GM03348 (cell line): ENCODE measurements at places on chromosomes 13 and 19.

- DNase-seq: no peak
Measured at GRCh38 chr19:498511-498891, 2.2 kb downstream of the MADCAM1 start.

GRCh38 chr19:49113762-49114629 is at the start of gene LIN7B:
Gene LIN7B, plus strand, starts transcription at chr19:49114370. Its CDS starts 35 bp downstream, at chr19:49114405.
- peak; percentile 94 for DNase-seq

- DNase-seq: no peak
Measured at GRCh38 chr13:45156565-45157361, 36.5 kb downstream of the GTF2F2 start.

DNA sequence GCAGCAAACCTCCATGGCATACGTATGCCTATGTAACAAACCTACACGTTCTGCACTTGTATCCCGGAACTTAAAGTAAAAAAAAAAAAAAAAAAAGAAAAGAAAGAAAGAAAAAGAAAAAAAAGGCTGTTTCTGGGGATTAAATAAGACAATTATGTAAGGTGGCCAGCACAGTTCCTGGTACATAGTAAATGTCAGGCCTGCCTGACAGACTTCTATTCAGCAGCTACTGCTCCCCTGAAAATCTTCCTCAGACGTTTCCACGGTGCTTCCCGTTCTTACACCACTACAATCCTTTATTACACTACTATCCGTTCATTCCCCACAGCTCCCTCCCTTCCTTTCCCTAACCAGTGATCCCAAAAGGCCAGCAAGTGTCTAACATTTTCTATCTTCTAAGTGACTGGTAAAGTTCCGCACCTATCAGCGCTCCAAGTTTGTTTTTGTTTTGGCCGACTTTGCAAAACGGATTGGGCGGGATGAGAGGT is 636 bp upstream of the RB1 start:
- no peak for DNase-seq

GRCh38 chr19:49150106-49150943 is 4.9 kb downstream of the HRC start:
- peak; percentile 91 for DNase-seq

DNA sequence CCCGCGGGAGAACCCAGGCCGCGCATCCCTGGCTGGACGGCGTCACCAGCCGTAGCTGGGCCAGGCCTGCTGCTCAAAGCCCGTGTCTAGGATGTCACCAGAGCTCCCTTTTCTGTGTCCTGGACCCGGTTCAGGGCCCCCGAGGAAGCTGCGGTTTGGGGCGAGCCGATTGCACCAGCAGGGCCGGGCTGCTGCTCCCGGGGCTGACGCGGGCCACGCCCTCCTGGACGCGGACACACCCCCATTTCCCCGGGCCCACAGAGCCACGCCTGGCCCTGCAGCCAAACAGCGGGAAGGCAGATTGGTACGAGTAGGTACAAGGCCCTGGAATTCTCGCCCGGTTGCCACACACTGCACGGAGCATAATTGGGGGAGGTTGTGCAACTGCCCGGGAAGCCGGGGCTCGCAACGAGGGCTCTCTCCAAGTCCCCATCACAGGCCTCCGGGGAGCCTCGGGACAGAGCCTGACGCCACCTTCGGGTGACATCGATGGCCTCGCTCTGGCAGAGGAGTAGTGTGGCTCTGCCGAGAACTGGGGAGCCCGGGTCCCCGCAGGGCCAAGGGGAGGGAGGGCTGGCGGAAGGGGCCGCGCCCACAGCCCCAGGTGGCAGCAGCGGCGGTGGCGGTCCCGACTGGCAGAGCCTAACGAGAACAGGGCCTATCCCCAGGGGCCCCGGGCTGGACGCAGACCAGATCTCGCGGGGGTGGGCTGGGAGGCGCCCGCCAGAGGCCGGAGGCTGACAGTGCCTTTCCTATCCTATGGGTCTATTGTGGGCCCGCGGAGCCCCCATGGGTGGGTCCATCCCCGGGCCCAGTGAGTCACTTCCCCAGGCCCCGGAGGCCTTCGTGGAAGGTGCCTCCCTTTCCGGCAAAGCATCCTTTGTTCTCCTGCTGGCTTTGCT is 23.5 kb downstream of the KCTD15 start:
- peak; percentile 92 for DNase-seq

GRCh38 chr13:59358014-59358413 is 805.7 kb downstream of the DIAPH3 start:
- no peak for DNase-seq
